ENCODE measurements at places on chromosomes 12 and 14. TPM values are rescaled to one million over a fixed set of nuclear protein-coding genes. Genes with fewer than 3 reads are reported as not detected.

The ASPG gene
- polyA plus RNA-seq: 16.8 TPM

The SERPINA6 gene
- polyA plus RNA-seq: 7.3 TPM

The BCL2L14 gene
- polyA plus RNA-seq: 0.22 TPM

The PAH gene
- 67.8 TPM for polyA plus RNA-seq

The PLEKHG3 gene
- polyA plus RNA-seq: 101 TPM

The NEUROD4 gene
- not detected for polyA plus RNA-seq

The AICDA gene
- 0.49 TPM for polyA plus RNA-seq

The MYO1A gene
- polyA plus RNA-seq: 0.10 TPM

The ERGIC2 gene
- polyA plus RNA-seq: 121 TPM

The SCN8A gene
- 1.4 TPM for polyA plus RNA-seq

The SLC38A4 gene
- polyA plus RNA-seq: 37.7 TPM

The SYNE2 gene
- polyA plus RNA-seq: 107 TPM

The LYZ gene
- 19.9 TPM for polyA plus RNA-seq

The DLK1 gene
- 9.8 TPM for polyA plus RNA-seq

The AQP6 gene
- polyA plus RNA-seq: 16.0 TPM

The PPP1R36 gene
- 0.75 TPM for polyA plus RNA-seq

The KLHDC1 gene
- 4.2 TPM for polyA plus RNA-seq

The ANKS1B gene
- 3.9 TPM for polyA plus RNA-seq

The ANO2 gene
- 4.6 TPM for polyA plus RNA-seq

The GEMIN2 gene
- 27.3 TPM for polyA plus RNA-seq

The CABP1 gene
- 6.9 TPM for polyA plus RNA-seq

The ZNF385A gene
- 15.7 TPM for polyA plus RNA-seq

The ASCL4 gene
- polyA plus RNA-seq: not detected

The GALNT8 gene
- 3.2 TPM for polyA plus RNA-seq

The FLRT2 gene
- polyA plus RNA-seq: 163 TPM

The TPPP2 gene
- polyA plus RNA-seq: 1.9 TPM

The PIWIL1 gene
- 1.7 TPM for polyA plus RNA-seq

The HRK gene
- 0.65 TPM for polyA plus RNA-seq

The RAD52 gene
- 21.1 TPM for polyA plus RNA-seq

The SERPINA9 gene
- polyA plus RNA-seq: not detected

The CPNE8 gene
- polyA plus RNA-seq: 12.4 TPM

The SPIC gene
- polyA plus RNA-seq: not detected

The MAPK1IP1L gene
- 105 TPM for polyA plus RNA-seq

The CCT2 gene
- polyA plus RNA-seq: 242 TPM
